CD4-positive, alpha-beta T cell treated with Interleukin-6 at 100 ng/mL for 8 hours (primary cell): ENCODE measurements at places on chromosomes 7 and 10.

GRCh38 chr10:126455036-126455765 is 66.9 kb upstream of the ADAM12 start:
- no peak for DNase-seq

GRCh38 chr7:41567731-41568114 is 135.2 kb downstream of the INHBA start:
- no peak for DNase-seq

GRCh38 chr7:123774496-123774895 is 25.7 kb upstream of the WASL start:
- no peak for DNase-seq

DNA sequence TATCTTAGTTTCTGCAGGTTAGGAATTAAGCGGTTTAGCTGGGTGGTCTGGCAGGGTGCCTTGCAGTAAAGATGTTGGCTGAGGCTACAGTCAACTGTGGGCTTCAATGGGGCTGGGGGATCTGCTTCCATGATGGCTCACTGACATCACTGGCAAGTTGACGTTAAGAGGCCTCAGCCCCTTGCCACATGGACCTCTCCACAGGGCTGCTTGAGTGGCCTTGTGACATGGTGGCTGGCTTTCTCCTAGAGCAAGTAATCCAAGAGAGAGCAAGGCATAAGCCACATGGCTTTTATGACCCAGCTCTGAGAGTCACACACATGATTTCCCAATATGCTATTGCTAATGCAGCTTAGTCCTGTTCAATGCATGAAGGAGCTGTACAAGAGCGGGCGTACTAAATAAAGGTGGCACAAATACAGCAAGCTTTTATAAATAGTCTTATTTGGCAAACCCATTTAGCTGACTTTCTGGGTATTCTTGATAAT is 109.1 kb downstream of the SEPTIN7 start:
- no peak for DNase-seq

- no peak for DNase-seq
Observed at GRCh38 chr10:73891540-73891939, 17.2 kb upstream of the CAMK2G start.

DNA sequence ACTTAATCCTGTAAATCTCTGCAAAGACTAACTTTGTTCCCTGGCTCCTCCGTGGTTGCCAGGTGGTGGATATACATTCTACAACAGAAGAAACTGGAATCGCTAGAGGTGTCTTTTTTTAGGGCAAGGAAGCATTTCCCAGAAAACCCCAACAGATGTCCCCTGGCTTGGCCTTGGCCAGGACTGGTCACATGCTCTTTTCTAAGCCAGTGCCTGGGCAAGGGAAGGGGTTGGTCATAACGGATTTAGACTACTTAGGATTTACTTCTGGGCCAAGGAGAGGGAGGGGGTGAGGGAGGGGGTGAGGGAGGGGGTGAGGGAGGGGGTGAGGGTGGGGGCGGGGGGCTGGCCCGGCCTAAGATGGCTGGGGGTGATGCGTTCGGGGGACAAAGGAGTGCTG is 105.7 kb downstream of the SNX10 start:
- DNase-seq, result no peak

- no peak for DNase-seq
Observed at GRCh38 chr7:2554661-2555111, 638 bp downstream of the BRAT1 start.

GRCh38 chr10:52644373-52645186 is 128.0 kb downstream of the MBL2 start:
- DNase-seq, result no peak

- no peak for DNase-seq
Observed at GRCh38 chr10:73863039-73863817, 11.1 kb downstream of the CAMK2G start.

DNA sequence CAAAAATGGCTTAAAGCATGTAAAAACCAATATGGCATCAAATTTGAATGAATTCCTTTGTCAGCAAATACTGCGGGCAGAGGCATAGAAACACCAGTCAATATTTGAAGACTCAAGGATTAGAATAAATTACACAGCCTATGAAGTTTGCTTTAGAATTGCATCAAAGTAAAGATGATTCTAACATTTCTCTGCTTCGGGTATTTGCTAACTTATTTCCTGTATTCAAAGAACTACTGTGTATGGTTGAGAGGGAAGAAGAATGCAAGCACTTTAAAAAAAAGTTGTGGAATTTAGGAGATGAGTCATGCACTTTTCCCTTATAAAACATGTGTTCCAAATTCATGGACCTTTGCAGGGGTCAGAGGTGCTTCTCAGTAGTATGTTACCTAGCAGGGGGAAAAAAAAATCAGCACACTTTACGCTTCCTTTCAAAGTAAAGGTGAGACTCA is 90.1 kb downstream of the PIP4K2A start:
- DNase-seq, result no peak

- no peak for DNase-seq
Observed at GRCh38 chr7:12369756-12370155, 33.9 kb downstream of the VWDE start.

DNA sequence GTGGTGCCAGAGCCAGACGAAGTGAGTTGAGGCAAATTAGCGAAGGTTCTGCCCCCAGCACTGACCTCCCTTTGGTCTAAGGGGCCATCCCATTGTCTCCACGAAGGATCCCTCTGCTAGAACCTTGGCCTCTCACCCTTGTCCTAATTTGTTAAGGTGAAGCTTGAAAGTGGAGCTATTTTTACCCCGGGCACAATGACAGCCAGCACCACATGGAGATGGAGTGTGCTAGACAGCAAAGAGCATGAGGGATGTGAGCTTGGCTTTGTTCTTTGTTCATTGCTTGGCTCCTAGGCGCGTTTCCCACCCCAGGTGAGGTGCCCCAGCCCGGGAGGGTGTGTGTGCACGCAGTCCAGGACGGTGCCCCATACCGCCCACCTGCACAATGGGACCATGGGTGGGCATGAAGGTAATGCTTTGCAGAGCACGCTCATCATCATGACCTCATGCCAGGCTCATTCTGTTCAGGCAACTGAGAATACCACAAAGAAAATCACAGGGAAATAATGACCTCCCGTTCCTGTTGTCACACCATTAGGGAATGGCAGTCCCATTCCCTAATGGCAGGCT is 361.0 kb upstream of the FZD8 start:
- DNase-seq, result no peak
